Activated CD8-positive, alpha-beta T cell treated with anti-CD3 and anti-CD28 coated beads, Interleukin-2, amount 10 ng/mL, durations not matched to agents 7 days and 5 days (primary cell): ENCODE measurements at places on chromosomes 7 and 10.

GRCh38 chr7:37071124-37071523 is 346.8 kb upstream of the AOAH start:
- no peak for DNase-seq

DNA sequence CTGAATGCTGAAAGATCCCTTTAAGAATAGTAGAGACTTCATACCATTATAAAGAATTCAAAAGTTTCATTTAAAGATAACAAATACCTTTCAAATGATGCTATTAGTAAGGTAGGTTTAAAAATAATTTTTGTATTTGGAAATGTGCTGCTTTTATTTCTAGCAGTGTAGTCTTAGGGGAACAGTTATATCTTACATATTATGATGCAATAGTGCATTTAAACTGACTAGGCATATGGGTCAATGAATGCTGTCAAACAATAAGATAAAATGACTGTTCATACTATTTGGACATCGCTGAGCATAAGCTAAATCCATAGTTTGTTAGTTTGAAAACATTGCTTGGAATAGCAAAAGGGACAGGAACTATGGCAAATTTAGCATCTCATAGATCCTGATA is 354.8 kb upstream of the SEMA3A start:
- no peak for DNase-seq

DNA sequence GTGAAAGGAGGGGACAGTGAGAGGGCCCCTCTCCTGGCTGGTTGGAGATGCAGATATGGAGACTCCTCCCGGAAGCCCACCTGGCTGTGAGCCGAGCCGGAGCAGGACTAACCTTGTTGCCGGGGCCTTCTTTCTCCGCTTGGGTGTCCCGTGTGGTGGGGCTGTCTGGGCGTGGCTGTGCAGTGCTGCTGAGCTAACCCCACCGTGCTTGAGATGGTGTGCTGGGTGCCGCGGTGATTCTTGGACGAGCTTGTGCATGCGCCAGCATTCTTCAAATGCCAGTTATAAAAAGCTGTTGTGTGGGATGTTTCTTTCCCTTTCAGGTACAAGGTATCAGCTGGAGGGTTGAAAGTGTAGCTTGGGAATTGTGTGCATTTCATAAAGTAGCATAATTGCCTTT is 48.8 kb downstream of the DAGLB start:
- no peak for DNase-seq

- no peak for DNase-seq
These were observed 38.3 kb downstream of the TSPAN15 start for GRCh38 chr10:69489506-69490090.

DNA sequence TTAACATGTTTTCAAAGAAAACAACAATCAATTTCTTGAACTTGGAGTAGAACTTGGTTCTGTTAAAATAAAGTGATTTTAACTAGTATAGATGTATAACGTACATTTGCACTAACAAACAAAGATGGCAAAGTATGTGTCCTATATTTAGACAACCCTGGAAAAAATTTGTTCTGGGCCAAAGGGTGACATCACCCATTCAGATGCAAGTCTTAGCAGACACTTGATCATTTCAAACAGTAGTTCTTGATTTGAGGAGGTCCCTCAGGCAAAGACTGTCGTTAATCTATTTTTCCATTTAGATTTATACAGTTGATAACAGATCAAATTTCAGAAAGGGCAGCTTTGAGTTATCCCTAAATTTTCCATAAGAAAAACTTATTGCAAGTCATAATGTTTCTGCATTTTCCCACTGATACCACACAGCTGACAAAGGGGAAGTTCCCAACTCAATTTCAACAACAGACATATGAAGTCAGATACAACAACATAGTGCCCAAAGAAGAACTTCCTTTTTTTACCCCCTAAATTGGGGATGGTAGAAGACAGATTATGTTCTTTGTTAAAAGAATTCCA is 5.2 kb downstream of the NMT2 start:
- no peak for DNase-seq

DNA sequence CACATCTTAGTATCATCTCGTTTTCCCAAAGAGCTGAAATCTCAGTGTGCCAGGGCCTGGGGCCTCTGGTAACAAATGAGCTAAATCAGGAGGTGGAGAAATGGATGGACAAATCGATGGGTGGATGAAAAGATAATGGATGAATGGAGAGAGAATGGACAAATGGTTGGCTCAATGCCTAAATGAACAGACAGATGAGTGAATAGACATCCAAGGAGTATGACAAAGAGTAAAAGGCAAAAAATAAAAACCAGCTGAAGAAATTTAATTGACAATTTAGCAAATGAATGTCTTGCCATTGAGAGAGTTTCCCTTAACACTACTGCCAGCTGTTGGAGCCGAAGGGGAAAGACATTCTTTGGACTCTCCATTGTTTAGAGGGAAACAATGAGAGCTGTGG is 8.0 kb downstream of the SYCE1 start:
- no peak for DNase-seq

DNA sequence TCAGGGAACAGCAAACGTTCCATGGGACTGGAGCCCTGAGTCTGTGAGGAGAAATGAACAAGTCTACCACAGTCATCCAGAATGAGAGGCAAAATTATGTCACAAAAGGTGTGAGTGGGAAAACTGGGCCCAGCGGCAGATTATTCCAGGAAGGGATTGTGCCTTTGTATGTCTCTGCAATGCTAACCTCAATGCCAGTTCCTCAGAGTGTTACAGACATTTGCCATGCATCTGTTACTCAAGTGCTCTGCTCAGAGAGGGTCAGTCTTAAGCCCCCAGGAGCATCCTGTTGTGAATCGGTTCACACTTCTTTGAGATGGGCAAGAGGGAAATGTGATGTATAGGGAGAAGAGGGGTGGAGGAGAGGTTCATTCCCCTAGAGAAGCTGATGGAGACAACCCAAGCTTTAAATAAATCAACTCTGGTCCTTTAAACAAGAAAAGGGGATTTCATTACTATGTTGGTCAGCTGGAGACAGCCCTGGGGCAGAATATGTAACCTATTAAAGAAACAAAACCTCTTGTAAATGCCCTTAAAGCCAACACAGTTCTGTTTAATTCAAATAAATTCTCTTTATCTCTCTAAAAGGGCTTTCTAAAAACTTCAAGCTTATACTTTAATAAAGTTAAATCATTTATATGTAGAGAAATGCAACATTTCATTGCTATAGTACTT is 85.9 kb upstream of the GRB10 start:
- DNase-seq: no peak

DNA sequence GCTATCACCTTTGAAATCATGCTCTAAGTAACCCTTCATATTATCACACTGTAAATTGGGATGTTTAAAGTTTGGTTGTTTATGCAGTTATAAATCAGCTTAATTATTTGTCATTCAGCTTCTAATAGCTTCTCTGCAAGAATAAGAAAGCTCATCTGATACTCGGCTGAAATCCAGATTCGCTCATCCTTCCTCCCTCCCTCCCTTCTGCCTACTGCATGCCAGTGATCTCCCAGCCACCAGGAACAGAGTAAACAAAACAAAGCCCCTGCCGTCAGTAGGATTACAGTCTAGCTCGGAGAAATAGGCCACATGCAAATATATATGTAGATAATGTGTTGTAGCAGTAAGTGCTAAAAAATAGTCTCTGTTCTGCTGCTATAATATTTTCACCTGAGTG is 211.8 kb downstream of the NSUN6 start:
- DNase-seq: no peak

DNA sequence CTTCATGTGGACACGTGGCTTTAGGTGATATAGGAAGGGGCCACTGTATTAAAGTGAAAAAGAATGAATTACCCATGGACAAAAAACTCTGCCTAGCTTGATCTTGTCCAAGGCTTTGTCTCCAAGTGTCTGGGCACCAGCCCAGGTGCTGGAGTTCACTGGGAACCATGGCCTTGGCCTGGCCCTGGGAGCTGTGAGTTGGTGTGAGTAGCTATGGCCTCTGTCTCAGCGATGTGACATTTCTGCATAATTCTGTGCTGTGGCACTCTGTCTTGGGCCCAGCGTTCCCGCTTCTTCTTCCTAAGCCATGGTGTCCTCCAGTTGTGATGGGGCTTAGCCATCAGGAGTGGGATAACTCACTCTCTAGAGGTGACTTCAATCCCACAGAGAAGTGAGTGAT is 119.0 kb upstream of the PPP2R2D start:
- no peak for DNase-seq

- no peak for DNase-seq
These were observed 43.2 kb upstream of the GSAP start for GRCh38 chr7:77459311-77459726.

DNA sequence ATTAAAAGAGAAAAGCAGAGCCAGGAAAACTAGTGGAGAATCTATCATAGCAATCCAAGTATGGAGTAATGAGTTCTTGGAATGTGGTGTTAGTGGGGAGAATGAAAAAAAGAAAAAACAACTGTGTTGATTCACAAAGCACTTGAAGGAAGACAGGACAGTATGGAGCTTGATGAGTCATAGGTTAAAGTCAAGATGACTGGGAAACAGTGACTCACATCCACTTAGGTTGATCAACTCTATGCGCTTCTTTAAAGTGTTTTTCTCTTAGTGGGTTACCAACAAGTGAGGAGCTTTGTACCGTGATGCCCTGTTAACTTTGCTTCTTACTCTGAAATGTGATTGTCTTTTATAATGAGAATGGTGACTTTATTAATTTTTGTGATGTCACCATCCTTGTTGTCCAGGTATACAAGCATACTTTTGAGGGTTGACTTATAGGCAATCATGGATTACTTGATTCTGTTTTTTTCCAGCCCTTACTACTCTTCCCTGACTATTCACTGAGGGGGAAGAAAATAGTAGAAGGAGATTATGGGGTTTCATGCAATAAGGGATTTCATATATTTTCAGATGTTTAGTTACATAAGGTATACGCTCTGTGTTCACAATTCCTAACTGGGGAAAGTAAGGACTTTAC is 32.1 kb upstream of the MDFIC start:
- peak; percentile 25 for DNase-seq

DNA sequence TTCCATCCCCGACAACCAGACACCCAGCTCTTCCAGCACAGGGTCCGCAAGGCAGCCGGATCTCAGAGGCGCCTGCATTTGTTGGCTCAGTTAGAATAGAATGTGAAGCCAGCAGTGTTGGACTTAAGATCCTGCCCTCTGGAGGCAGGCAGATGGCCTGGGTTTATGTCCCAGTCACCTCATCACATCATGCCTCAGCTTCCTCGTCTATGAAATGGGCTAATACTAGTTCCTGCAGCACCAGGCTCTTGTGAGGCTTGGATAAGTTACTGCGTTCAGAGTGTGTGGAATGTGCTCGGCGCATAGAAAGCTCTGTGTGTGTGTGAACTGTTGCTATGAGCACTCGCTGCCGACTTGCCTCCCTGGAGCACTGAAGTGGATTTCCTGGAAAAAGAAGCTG is 202.5 kb upstream of the GPR26 start:
- no peak for DNase-seq

- no peak for DNase-seq
These were observed 47.3 kb downstream of the YKT6 start for GRCh38 chr7:44247868-44248651.

- no peak for DNase-seq
These were observed 13.7 kb downstream of the TLL2 start for GRCh38 chr10:96500050-96500449.

DNA sequence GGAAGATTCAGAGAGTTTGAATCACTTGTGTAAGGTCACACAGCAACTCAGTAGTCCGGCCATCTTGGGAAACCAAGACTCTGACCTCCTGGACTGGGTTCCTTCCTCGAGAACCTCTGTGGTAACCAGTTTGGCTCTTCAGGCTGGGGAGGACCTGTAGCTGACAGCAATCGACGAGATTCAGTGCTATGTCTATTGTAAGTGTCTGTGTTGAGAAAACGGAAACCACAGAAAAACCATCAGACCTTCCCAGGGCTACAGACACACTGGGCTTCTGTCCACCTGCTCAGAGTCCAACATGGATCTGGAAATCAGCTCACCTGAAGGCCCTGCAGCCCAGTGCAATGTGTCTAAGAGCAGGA is 403.7 kb downstream of the RPS24 start:
- DNase-seq: no peak

GRCh38 chr7:45186261-45186813 is 28.7 kb downstream of the RAMP3 start:
- no peak for DNase-seq

DNA sequence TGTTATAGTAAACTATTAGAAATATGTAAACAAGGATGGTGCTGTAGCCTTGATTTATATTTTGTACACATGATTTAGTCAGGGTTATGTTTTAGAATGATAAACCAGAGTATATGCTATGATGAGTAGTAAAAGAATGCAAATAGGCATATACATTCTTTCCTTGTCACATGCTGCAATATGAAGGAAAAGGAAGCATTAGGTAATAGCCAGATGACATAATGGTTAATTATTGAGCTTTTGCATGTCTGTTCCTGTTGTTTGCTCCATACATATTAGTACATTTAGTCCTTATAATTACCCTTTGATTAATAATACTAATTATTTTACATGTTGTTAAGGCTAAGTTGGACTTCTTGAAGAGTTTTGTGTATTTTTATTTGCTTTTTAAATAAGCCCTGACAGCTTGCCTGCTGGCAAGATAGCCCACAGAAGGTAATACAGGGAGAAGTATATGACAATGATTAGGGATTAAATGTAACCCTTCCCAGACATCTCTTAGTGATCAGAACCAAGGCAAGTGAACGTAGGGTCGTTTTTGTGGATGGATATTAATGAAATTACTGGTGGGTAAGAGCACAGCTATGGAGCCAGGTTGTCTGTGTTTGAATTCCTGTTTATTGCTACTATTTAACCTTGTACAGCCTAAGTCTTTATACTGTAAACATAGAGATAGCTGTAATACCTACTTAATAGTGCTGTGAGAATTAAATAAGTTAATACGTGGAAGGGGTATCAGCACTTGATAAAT is 68.4 kb downstream of the PHTF2 start:
- no peak for DNase-seq

GRCh38 chr7:95840953-95841950 is 68.9 kb downstream of the DYNC1I1 start:
- DNase-seq: no peak

GRCh38 chr10:78634389-78634815 is 434.4 kb upstream of the ZMIZ1 start:
- no peak for DNase-seq

DNA sequence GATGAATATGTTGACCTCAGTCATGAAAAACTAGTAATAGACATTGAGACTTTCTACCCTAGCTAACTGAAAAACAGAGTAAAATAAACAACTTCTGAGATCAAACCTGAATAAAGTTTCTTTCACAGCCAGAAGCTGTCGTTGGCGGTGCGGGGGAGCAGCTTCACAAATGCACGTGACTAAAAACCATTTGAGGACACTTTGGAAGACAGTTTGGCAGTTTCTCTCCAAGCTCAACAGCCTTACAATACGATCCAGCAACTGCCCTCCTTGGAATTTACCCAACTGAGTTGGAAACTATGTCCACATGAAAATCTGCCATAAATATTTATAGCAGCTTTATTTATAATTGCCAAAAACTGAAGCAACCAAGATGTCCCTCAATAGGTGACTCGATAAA is 63.1 kb downstream of the CYTH3 start:
- DNase-seq: no peak

- no peak for DNase-seq
These were observed 183.6 kb downstream of the LRRC4 start for GRCh38 chr7:127847641-127848040.

DNA sequence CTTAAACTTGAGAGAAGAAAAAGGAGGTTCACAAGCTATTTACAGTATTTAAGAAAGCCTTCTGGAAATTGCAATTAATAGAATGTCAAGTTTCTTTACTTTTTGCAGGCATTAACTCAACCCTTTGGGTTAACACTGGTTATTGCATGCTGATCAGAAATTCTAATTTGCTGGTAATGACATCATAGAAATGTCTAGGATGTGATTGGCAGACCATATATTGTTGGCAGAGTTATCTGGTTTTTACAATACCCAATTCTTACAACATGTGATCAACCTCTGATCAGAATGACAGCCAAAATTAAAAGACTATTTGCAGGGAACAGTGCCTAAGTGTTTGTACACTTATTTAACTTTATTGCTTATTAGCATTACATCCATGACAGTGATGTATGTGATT is 1.6 kb upstream of the CASD1 start:
- DNase-seq: no peak
